ENCODE measurements at places on chromosomes 5 and 9.
A peak's percentile ranks its signal among the peaks of the same experiment; 100 is the strongest.

- no peak for DNase-seq
Observed at GRCh38 chr5:42949348-42950115, 90.6 kb downstream of the ANXA2R start.

DNA sequence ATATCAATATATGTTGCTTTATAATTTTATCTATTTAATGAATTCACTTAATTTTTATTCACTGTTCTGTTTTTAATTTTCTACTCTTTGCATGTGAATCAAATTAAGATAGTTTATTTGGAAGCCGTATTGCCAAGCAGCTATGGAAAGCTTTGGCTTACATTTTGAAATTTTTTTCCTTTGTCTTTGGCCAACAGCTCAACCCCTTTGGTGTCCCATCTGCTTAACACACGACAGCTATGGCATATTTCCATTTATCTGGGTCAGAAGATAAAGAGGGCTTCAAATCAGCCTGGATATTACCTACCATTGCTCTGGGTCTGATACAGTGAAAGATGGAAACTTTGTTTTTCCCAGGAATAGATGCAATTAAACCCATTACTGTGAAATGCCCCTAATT, 201.0 kb downstream of the WDR70 start:
- DNase-seq, result no peak

DNA sequence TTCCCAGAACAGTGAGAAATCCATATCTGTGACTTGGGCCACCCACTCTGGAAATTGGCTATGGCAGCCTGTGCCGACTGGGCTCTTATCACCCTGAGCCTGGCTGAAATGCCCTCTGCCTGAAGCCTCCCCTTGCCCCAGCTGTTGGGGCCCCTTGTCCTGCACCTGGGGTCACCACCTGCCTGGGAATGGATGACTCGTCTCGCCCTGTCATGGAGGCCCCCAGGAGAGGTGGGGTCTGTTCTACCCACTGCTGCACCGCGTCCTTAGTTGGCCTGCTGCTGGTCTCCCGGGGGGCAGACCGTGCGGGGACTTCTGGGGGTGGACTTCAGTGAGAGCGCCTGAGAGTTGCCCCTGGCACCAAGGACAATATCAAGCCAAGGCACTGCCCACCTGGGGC, 46.6 kb upstream of the COL5A1 start:
- DNase-seq, result no peak

- no peak for DNase-seq
Observed at GRCh38 chr5:54822324-54822687, 163.1 kb downstream of the ESM1 start.

- no peak for DNase-seq
Observed at GRCh38 chr9:124257844-124258606, at the start of gene NEK6. TSS of gene NEK6 (plus strand) at chr9:124257949. CDS start at chr9:124301965, 44,016 bp downstream.

DNA sequence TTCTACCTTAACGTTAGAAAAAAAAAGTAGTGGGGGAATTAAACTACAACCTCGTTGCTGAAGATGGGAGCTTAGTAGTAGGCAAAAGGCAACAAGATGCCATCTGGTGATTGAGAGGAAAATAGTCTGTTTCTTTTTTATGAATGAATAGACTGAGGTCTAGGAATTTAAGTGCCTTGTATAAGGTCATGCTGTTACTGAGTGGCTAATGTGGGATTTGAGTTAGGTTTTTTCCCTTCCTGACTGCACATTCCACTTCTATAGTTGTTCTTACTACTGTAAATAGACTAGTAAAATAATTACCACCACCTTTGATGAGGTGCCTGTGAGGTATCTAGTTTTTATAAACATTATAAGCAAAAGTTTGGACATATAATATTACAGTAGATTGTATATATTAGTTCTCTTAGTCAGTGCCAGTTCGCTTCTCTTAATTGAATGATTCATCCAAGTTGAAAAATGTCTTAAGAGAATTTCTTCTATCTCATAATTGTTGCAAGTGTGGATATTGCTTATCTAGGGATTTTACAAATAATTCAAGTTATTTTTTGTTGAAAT, 19.1 kb downstream of the FSD1L start:
- DNase-seq, result peak; percentile 50

DNA sequence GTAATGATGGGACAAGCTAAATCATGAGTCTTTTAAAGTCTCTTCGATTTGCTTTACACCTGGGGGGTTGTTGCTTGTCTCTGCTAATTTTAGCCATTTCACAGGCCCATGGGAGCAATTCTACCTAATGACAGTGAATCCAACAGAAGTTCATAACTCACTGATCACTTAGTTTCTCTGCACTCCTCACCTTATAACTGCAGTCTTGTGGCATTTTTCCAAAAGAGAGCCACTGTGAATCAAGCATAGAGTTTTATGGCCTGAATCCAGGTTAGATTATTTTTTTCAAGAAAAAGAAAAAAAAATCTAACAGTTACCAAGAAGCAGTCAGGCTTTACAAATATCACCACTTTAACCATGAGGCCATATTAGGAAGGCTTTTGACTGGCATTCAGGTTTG, 1.5 kb upstream of the IL7R start:
- DNase-seq, result no peak

DNA sequence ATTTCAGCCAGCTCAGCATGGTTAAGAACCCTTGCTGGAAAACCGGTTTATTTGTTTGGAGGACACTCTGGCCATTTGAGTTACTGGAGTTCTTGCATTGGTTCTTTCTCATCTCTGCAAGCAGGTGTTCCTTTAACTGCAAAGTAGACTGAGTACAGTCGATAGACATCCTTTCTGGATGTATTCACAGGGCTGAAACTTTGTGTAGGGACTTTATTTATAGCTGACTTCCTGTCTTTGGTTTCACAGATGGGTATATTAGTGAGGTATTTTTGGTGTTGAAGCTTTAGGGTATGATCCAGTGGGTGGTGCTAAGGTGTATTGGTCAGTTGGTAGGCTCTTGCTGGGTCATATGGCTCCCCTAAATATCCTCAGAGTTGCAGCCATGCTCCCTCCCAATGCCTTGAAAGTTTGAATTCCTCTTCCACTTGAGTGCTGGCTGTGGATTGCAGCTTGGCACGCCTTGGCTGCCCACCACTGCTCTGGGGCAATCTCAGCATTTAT, 666.0 kb upstream of the COX7C start:
- DNase-seq, result no peak

DNA sequence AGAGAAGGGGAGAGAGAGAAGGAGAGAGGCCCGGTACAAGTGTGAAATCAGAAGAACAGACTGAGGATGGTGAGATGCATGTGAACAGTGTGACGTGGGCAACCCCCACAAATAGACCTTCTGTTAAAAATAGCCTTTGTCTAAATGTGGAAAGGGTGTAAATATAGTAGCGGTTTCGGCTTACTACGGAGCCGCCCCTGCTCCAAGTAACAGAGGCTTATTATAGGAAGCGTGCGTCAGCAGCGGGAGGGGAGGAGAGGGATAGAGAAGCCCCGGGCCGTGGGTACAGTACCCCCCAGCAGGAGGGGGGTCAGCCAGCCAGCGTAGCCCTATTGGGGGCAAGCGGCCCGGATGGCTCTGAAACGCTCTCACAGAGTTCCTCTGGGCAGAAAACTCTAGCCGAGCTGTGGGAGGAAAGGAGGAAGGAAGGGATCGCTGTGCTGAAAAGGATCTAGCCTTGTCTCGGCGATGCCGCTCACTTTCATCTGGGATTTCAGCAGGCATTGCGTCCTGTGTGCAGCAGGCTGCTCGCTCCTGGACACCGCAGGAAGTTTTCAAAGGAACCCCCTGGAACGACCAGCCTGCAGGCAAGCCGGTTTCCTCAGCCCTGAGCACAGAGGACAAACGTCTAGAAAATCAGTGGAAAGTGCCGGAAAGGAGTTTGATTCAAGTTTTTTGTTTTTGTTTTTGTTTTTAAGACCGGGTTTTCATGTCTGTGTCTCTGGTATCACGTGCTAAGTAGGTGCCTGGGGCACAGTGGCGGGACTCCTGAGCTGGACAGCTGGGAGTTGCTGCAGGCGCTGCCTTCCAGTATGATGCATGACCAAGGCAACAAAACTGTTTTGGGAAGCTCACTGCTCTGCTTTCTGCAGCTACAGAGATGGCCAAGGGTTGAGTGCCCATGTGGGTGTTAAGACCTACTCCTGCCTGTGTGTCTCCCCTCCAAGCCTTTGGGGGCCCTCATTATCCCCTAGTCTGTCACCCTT, 146.6 kb downstream of the SEC61B start:
- peak; percentile 91 for DNase-seq

GRCh38 chr9:4356306-4356705, 56.4 kb upstream of the GLIS3 start:
- no peak for DNase-seq

DNA sequence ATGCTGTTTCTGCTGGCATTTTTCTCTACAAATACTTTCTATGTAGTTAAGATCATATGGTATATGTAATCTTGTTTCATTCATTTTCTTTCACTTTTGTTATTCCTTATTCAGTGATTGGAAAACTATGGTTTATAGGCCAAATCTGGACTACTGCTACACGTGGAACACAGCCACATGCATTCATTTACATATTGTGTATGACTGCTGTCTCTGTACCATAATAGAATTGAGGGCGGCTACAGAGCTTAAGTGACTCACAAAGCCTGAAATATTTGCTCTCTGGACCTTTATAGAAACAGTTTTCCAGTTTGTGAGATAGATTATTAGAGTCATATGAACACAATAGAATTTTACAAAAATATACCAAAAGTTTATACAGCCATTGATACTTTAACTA, 133.6 kb upstream of the CDKN2B start:
- DNase-seq, result no peak

- DNase-seq, result peak; percentile 23
Observed at GRCh38 chr5:135042595-135042994, 8.6 kb upstream of the PITX1 start.

- no peak for DNase-seq
Observed at GRCh38 chr5:164470312-164470711, 964.9 kb downstream of the MAT2B start.

DNA sequence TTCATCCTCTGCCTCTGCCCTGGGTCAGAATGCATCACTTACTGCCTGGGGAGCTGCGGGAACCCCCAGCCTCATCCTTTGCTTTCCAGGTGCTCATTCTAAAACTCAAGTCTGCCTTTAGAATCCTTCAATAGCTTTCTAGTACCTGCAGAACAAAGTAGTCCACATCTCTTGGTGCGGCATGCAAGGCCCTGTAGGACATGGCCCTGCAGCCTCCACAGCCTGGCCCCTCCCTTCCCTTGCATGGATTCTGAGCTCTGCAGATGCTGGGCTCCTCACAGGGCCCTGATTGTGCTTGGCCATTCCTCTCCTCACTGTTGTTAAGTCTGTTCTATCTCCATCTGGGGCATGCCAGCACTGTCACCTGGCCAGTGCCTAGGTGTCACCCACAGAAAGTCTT, 141.6 kb downstream of the ADCY2 start:
- no peak for DNase-seq

- DNase-seq, result peak; percentile 55
Observed at GRCh38 chr5:88889189-88890069, 6.4 kb upstream of the MEF2C start.

DNA sequence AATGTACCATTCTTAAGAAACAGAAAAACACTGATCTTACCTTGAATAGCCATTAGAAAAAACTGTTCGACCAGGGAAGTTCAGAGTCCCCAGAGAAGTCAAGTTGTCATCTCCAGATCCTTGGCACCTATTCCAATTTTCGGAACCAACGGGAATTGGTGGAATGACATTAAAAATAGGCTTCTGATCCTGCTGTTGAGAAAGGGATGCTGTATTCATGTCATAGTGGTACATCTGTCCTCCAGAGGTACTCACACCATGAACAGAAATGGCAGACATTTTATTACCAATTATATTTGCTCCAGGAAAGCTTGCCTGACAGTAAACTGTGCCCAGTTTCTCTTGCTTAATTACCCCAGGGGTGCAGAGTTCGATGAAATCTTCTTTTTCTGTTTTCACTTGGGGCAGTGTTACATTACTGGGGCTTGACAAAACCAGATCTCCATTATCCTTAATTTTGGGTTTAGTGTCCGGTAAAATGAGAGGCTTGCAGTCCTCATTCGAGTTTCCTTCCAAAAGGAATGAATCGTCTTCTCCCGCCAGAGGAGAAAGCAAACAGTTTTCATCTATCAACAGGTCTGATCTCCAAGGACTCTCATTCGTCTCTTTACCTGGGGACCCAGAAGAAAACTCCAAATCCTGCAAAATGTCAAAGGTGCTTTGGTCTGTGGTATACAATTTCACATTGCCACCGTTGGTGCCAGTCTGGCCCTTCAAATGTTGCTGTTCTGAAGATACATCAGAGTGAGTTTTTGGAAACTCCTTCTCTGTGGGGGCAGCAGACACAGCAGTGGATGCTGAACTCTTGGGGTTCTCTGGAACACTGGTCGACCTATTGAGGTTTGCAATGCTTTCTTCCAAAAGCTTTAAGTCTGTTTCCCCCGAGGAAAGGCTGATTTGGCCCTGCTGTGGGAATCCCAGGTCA, 3.6 kb downstream of the NR3C1 start:
- no peak for DNase-seq

DNA sequence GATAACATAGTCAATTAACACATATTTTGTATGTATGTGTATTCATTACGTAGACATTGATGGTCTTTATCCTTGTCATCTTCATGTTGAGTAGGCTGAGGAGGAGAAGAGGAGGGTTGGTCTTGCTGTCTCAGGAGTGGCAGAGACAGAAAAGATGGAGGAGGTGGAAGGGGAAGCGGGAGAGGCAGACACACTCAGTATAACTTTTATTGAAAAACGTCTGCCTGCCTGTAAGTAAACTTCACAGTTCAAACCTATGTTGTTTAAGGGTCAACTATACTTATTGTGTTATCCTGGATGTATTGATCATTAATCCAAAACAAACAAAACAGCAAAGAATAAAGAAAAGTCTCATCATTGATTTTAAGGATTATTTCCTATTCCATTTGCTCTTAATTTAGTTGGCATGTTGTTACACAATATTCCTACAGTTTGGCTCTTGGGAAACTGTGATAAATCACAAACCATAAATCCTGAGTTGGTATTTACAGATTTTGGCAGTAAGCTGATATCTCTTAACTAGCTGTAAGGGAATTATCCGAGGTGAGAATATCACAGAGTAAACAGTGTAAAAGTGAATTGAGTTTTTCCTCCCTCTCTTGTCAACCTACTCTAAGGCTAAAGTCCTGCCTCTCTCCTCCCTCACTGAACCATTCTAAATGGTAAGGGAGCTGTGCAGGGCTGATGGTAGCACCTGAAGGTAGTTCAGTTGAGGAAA, 487.2 kb downstream of the SPATA31D1 start:
- no peak for DNase-seq

DNA sequence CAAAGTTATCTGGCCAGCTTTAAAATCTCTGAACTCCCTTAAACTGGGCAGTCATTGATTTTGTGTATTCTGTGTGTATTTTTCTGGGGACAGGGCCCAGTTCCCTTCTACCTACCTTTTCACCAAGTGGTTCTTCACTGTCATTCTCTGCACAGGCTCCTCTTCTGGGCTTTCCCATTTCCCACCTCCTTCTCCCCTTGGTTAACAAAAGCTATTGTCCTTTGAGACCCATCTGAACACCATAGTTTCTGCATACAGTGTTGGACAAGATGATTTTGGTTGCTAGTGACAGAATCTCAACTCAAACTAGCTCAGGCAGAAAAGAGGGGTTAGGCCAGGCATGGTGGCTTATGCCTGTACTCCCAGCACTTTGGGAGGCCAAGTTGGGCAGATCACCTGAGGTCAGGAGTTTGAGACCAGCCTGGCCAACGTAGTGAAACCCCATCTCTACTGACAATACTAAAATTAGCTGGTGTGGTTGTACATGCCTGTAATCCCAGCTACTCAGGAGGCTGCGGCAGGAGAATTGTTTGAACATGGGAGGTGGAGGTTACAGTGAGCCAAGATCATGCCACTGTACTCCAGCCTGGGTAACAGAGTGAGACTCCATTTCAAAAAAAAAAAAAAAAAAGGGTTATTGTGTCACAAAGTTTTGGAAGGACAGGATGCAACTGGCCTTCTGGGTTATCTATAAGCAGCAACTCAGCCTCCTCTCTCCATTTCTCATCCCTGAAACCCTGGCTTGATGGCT, 31.0 kb upstream of the ANKRD34B start:
- no peak for DNase-seq

Measured in SK-MEL-5 (cell line).